Activated CD8-positive, alpha-beta memory T cell treated with anti-CD3 and anti-CD28 coated beads, Interleukin-2, amount 50 U/mL, for 48 hours (primary cell): ENCODE measurements at places on chromosomes 2 and 18.

GRCh38 chr2:23660237-23660636 lies 266.7 kb downstream of the ATAD2B start:
- DNase-seq: no peak

- DNase-seq: no peak
Measured at GRCh38 chr2:144443837-144444817, 75.8 kb downstream of the ZEB2 start.

GRCh38 chr18:11946756-11947155 lies 34.6 kb upstream of the IMPA2 start:
- no peak for DNase-seq

DNA sequence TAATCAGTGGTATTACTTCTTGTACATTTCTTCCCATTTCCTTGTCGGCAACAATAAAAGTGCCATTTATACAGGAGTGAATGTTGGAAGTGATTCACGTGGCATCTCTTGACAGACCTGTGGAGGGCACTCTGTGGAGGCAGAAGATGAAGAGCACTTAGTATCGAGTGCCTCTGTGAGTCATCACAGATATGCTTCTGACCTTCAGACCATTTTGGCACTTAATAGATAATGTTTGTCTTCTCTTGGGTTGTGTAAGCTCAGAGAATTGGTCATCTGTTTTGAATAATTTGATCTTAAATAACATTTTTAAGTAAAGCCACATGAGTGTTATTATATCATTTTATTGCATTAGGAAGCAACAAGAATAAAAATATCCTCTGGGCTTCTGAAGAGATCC lies 305.5 kb downstream of the PTPRM start:
- no peak for DNase-seq

GRCh38 chr2:240133401-240133800 lies 2.7 kb downstream of the COPS9 start:
- DNase-seq: peak; percentile 15

DNA sequence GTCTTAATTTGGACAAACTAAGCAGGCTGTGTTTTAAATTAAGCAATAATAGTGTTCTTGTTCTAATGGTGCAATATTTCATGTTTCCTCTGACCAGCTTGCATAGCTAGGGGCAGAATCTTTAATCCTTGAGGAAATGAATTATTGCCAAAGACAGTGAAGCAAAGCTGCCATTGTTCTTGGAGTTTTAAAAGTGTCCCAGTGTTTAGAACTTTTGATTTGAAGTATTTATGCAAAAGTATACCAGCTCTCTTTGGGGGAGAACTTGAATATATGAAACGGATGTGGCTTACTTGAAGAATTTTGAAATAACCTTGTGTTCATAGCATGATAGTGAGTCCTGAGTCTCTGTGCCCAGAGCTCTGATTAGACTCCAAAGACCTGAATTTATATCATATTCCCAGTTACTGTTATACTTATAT lies 33.4 kb downstream of the ITGA6 start:
- no peak for DNase-seq

- peak; percentile 88 for DNase-seq
Measured at GRCh38 chr18:48777026-48777743, 173.6 kb downstream of the SMAD7 start.

DNA sequence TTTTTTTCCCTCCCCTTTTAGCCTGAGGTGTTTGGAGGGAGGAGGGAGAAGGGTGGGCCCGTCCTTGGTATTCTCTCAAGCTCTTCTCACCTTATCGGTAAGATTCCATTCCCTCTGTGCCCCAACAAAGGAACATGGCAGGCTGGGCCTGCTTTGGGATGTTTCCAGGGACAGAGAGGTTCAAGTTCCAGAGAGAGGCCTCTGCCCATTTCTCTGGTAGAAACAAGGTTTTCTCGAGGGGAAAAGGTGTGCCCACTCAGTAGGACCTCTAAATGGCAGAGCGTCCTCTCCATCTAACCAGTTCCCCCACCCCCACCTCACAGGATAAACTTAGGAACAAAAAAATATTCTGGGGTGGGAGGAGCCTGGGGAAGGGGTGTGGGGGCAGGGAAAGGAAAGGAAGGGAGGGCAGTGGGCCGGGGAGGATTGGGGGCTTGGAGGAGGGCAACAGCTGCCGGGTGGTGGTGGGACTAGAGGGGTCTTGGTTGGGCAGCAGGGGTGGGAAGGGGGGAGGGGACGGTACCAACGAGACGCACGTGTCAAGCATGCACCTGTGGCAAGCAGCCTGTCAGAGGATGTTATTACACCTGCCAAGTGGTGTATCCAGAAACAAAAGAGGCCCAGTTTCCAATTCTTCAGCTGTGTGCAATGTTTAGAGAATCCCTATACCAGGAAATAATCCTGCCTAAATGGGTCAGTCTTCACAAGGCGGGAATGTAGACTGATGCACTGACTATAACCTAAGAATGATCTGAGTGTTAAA lies 2.1 kb downstream of the PCBP1 start:
- DNase-seq: peak; percentile 76

GRCh38 chr2:168583064-168583709 lies 127.1 kb downstream of the CERS6 start:
- DNase-seq: no peak

DNA sequence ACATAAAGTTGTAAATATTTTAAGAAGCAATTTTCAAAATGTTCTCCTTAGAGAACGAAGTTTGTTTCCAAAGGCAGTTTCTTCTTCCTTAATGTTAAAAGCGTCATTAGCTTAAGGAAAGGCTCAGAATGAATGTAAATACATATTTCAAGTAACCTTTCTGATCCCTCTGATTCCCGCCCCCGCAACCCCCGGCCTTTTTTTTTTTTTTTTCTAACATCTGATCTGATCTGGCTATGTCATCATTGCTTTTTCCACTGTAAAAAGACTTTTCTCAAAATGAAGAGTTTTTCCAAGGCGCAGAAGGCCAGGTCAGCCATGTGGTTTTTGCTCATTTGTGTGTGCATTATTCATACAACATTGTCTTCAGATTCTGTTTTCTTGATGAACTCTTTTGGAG lies 57.1 kb upstream of the MEIS1 start:
- DNase-seq: no peak

DNA sequence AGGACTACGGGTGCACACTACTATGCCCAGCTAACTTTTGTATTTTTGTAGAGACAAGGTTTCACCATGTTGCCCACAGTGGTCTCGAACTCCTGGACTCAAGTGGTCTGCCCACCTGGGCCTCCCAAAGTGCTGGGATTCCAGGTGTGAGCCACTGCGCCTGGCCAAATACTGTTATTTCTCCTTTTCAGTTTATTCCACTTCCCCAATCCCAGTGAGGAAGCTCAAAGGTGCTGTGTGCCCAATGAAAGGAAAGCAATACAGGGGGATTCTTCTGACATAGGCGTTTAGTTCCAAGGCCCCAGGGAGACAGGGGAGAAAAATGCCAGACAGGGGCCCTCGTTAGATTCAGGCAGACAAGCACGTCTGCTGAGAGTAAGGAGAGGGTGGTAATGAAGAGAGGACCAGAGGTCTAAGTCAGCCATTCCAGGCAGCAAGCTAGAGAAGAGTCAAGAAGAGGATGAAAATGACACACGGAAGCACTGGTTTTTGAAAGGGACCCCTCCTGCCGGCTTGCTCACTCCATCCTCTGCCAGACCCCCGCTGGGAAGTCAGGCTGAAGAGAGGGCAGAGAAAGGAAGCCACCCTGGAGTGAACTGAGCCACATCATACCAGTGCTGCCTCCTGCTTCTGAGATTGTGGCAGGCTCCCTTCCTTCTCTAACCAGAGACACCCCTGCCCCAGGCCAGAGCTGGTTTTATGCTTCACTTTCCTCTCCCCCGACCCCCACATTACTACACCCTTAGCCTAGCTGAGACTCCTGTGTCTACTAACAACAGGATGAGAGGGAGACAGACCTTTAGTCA lies 6.7 kb downstream of the INO80C start:
- DNase-seq: no peak

DNA sequence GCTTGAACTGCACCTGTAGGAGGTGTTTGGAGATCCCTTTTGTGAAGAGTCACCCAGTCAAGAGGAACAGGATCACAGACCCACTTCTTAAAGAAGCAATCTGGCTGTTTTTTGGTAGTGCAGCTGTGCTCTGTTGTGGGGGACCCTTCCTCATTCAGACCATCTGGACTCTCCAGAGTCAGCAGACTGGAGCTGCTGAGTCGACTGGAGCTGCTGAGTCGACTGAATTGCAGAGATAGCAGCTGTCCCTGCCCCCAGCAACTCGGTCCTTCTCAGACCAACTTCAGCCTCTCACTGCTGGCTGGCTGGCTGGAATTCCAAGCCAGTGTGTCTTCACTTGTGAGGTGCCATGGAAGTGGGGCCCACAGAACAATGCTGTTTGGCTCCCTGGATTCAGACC lies 56.8 kb downstream of the GTF3C3 start:
- DNase-seq: no peak

DNA sequence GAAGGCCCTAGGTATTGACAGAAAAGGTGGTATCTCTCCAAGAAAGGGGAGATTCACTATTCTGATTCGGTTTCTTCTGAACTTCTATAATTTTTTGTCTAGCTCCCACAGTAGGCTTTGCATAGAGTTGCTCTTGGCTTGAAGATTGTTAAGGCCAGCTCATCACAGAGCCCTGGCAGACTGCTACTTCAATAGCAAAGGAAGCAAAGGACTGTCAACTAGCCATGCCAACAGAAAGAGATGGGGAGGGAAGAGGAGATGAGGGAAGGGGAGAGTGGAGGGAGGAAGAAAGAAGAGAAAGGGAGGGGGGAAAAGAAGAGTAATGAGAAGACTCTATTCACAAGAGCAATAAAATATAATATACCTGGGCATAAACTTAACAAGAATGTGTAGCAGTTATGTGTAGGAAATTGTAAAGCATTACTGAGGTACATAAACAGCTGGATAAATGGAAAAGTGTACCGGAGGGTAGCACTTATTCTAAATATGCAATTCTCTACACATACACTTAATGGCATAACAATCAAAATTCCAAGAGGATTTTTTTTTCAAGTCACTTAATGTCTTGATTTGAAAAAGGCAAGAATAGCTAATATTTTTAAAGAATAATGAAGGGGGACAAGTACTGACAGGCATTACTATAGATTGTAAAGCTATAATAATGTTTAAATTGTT lies 102.5 kb downstream of the LOXHD1 start:
- no peak for DNase-seq

DNA sequence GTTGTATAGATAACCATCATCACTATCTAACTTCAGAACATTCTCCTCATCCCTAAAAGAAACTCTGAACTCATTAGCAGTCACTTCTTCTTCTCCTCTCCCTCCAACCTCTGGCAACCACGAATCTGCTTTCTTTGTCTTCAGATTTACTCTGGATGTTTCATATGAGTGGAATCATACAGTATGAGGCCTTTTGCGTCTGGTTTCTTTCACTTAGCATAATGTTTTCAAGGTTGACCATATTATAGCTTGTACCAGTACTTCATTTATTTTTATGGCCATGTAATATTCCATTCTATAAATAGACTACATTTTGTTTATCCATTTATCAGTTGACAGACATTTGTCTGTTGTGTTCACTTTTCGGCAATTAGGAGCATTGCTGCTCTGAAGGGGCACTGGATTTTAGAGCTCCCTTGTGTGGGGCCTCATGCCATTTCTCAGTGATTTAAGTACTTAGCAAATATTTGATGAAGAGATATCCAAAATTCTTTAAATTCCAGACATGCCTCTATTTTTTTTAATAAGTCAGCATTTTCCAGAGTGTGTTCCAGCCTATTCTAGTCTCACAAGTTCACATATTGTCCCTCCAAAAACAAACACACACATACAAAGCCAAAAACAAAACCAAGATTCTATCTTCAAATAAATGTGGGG lies 22.5 kb upstream of the MAP3K20 start:
- no peak for DNase-seq

DNA sequence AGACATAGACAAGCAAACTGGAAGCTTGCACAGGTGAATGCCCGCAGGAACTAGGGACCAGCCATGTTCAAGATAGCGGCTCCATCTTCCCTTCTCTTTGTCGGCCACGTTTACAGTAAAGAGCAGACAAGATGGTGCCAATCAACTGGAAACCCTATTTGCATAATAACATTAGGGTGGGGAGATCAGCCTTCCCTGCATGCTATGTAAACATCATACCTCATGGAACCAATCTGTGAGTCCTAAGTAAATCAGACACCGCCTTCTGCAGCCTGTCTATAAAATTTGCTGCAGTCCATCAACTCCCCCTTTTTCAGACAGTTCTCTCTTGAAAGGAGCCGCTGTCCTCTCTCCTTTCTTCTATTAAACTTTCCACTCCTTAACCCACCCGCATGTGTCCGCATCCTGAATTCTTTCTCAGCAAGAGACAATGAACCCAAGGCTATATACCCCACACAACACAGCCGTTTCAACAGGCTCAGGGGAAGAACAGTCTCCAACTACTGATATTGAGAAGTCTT lies 384.4 kb downstream of the EIPR1 start:
- DNase-seq: no peak

DNA sequence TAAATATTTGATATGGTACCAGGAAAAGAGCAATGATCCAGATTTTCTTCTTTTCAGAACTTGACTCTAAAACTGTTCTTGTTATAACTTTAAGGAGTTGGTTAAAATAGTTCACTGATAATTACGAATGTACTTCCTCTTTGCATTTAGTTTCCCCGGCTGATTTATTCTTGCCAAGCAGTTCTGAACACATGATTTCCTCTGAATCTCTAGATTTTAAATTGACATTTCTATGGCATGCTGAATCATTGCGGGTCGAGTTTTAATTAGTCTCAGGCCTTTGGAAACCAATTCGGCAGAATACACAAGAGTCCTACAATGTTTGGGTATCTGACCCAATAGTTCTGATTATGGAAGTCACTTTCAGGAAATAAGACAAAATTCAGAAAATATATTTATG lies 37.3 kb upstream of the DNAH7 start:
- no peak for DNase-seq

DNA sequence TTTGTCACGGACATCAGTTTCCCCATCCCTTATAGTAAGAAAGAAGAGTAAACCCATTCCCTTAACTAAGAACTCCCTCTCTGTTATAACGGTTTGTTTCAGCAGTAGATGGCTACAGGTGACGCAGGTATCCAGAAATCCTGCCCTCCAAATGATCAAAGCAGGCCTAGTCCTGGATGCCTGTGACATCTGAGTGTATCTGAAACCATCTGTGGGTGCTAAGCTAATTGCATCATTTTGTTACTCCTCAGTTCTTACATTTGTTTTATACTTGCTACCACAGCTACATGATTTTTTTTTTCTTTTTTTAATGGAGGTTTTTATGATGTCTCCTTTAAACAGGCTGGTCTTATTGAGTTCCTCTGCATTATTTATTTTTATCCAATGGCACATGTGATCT lies 55.1 kb downstream of the AAK1 start:
- DNase-seq: no peak
